Activated CD4-positive, alpha-beta T cell treated with anti-CD3 and anti-CD28 coated beads, Interleukin-2, amount 10 ng/mL, durations not matched to agents 7 days and 5 days (primary cell): ENCODE measurements at places on chromosomes 16 and 17. TPM values are rescaled to one million over a fixed set of nuclear protein-coding genes. Genes with fewer than 3 reads are reported as not detected.

Gene NECAB2
- total RNA-seq = not detected

Gene ASPHD1
- total RNA-seq = not detected

DNA sequence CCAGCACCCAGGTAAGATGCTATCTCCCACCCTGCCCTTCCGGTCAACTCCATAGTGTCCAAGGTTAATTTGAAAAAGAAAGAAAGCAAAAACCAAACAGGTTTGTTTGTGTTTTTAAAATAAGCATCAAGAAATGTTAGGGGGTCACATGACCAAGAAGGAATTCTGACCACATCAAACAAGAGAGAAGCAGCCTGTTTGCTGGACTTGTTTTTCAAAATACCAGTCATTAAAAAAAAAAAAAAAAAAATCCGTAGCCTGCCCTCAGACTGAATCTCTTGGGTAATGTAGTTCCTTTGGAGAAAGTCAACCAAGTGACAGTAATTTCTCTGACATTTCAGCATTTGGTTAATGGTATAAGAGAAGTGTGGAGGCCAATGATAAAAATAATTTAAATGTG lies 38.4 kb downstream of the HNF1B start:
- no peak for DNase-seq
- H3K27ac ChIP-seq = no peak overlapping the region
- peaks cover 52% of the 10 kb centered on the region for H3K27me3 ChIP-seq

DNA sequence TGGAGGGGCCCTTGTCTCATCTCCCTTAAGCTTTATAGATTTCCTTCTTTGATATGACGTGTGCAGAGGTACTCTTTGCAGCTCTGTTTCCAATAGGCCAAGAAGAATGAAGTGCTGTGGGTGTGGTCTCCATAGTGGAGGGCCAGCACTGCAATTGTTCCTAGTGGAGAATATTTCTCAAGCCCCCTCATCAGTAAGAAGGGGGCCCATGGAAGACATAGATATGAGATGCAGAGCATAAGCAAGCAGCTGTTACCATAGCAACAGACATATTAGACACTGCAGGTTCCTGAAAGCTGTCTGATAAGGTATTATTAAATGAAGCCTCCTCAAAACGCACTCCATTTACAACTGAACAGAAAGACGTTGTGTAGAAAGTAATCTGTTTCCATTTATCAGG lies 240.7 kb downstream of the ZFHX3 start:
- no peak overlapping the region for H3K4me3 ChIP-seq
- H3K36me3 ChIP-seq = no peaks in the 10 kb centered on the region
- H3K27me3 ChIP-seq = no peaks in the 10 kb centered on the region
- H3K27ac ChIP-seq = no peak overlapping the region

DNA sequence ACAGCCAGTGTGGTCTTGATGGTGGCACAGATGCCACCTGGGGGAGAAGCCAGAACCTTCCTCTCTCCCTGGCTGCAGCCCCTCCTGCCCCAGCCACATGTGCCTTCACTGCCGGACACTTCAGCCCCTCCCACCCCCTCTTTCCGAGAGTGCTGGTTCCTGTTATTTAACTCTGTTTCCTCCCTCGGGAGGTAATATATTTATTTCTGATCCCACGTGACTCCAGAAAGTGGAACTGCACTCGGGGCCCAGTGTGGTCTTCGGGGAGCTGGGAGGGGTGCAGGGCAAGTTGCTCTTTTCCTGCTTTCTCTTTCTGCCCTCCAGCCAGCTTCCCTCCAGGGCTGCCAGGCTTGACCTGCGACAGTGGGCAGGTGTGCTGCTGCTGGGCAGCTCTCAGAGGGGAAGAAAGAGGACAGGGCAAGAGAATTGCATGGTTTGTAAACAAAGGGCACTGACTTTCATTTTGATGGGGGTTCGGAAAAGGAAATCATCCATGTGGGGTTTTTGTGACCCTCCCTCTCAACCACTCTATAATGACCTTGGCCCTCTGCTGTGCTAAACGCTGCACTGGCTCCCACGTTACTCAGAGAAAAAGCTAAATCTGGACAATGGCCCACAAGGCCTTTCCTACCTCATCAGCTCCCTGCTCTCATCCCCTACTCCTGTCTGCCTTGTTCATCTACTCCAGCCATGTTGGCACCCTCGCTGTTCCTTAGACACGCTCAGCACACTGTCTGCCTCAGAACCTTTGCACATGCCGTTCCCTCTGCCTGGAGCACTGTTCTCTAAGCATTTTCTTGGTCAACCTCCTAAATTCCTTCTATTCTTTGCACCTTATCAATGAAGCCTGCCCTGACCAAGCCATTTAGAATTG lies 8.2 kb upstream of the CIITA start:
- H3K27me3 ChIP-seq = peaks cover 20% of the 10 kb centered on the region
- peaks cover 2% of the 10 kb centered on the region for H3K36me3 ChIP-seq
- DNase-seq = no peak
- peak overlapping the region; percentile 75 for H3K27ac ChIP-seq

DNA sequence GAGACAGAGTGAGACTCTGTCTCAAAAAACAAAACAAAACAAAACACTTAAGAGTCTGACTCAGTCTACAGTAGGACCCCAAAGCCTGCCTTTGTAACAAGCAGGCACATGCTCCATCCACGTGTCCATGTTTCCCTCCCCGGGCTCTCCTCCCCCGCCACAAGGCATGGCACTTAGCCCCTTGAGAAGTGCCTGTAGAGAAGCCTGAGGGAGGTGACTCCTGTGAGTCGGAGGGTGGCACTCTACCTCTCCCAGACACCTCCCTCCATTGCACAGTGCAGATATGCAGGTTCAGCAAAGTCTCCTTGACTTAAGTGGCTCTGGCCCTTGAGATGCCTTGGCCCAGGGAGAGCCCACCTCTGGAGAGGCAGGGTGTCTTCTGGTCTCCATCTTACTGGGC lies 6.8 kb downstream of the FHOD1 start:
- H3K4me1 ChIP-seq = peaks cover 42% of the 10 kb centered on the region
- H3K27me3 ChIP-seq = no peaks in the 10 kb centered on the region
- no peak overlapping the region for H3K27ac ChIP-seq
- peaks cover 20% of the 10 kb centered on the region for H3K36me3 ChIP-seq

DNA sequence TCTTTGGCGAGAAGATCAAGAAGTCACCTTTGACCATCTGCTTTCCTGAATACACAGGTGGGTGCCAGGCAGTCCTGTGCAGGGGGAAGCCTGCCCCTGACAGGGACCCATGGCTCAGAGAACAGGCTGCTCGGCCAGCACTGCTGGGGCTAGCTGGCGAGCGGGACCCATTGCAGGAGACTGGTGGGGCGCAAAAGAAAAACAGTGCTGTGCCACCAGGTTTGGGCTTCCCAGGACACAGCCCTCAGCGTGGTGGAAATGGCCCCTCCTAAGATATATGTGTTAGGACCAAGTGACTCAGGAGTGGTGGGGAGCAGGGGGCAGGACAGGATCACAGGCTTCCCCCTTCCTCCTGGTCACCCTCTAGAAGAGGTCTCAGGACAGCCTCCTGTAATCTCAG lies 73.9 kb downstream of the AMFR start:
- no peaks in the 10 kb centered on the region for H3K27me3 ChIP-seq
- DNase-seq = no peak
- no peak overlapping the region for H3K4me3 ChIP-seq
- H3K36me3 ChIP-seq = no peaks in the 10 kb centered on the region
- peaks cover 13% of the 10 kb centered on the region for H3K4me1 ChIP-seq

GRCh38 chr17:45451131-45451530 lies 18.5 kb upstream of the ARHGAP27 start:
- H3K27ac ChIP-seq = no peak overlapping the region
- no peak for DNase-seq
- no peaks in the 10 kb centered on the region for H3K27me3 ChIP-seq

DNA sequence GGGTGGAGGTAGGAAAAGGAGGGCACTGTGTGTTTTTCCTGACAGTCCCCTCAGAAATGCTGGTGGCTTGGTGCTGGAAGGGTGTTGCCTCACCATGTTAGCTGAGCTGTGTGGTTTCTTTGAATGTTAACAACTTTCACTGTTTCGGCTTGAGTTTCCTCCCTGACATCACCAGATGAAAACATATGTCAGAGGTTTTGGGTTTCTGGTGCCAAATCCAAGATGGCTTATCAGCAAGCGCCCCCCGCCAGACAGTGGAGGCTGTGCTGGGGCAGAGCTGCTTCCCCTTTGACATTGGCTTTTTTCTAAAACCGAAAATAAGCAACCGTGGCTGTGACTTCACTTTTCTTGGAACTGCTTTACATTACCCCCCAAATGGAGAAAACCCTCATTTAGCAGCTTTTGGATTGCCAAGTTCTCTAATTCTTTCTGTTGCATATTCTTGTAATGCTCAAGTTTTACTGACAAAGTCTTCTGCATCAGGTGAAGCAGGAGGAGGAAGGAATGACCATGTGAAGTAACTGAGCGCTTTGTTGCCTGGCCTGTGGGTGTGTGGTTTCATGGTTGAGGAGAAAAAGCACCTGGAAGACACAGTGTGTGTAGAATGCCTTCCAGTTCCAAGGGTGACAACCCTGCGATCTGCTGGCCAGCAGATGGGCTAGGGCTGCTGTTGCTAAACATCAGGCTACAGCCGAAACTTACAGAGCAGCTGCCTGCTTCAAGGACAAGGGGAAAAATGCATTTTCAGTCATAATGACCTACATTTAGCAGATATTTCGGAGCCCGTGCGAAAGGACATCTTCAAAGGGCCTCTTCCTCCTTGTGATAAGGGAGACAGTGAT lies 9.7 kb downstream of the RMI2 start:
- DNase-seq = peak; percentile 90
- H3K27me3 ChIP-seq = no peaks in the 10 kb centered on the region
- peaks cover 51% of the 10 kb centered on the region for H3K36me3 ChIP-seq
- H3K4me1 ChIP-seq = peaks cover 91% of the 10 kb centered on the region
- H3K4me3 ChIP-seq = peak overlapping the region; percentile 69
- H3K27ac ChIP-seq = peak overlapping the region; percentile 95

DNA sequence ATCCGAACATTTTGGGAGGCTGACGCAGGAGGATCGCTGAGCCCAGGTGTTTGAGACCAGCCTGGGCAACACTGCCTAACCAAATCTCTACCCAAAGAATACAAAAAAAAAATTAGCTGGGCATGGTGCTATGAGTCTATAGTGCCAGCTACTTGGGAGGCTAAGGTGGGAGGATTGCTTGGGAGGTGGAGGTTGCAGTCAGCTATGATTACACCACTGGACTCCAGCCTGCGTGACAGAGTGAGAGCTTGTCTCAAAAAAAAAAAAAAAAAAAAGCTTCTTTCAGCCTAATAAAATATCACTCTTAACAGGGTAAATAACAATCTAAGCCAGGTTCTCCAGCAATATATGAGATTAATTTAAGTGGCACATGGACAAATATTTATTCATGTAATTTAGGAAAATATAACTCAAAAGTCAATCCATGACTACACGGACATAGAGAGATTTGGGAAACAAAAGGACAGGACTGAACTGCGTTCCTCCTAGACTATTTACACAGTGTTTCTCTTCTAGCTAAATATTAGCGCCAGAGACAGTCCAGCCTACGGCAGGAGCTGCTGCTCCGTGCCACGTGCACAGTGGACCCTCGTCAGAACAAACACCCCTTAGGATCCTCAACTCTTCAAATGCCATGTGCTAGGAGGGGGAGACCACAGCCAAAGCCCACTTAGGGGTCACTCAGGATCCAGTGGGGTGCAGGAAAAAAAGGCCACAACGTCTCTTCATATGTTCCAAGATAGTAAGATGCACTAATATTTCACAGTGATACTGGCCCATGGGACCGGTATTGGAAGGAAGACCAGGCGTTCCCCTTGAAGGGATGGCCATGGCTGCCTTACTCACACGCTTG lies 8.7 kb downstream of the USP36 start:
- no peaks in the 10 kb centered on the region for H3K27me3 ChIP-seq
- no peak overlapping the region for H3K4me3 ChIP-seq
- H3K27ac ChIP-seq = no peak overlapping the region
- H3K4me1 ChIP-seq = peaks cover 11% of the 10 kb centered on the region
- DNase-seq = no peak

- no peak overlapping the region for H3K4me3 ChIP-seq
- no peak overlapping the region for H3K27ac ChIP-seq
- peaks cover 4% of the 10 kb centered on the region for H3K36me3 ChIP-seq
- no peaks in the 10 kb centered on the region for H3K4me1 ChIP-seq
These were observed 5.2 kb upstream of the KRT25 start for GRCh38 chr17:40760105-40761016.

DNA sequence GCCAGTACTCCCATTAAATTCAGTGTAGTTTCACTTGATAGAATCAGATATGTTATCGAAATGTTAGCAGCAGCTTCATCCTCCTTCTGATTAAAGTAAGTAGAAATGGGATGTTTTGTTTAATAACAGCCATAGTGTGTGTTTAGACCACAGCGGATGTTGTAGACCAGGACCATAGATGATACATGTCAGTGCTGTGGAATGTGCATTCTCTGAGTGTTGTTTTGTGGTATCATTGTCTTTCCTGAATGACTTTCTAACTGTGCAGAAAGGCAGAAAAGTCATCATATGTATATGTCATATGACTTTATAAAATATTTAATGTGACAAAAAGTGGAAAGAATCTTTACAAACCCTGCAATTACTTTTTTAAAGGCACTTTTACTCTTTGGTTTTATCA lies 55.6 kb downstream of the CYLD start:
- no peak overlapping the region for H3K4me3 ChIP-seq
- peaks cover 3% of the 10 kb centered on the region for H3K4me1 ChIP-seq
- peaks cover 62% of the 10 kb centered on the region for H3K36me3 ChIP-seq
- no peak for DNase-seq
- no peak overlapping the region for H3K27ac ChIP-seq

DNA sequence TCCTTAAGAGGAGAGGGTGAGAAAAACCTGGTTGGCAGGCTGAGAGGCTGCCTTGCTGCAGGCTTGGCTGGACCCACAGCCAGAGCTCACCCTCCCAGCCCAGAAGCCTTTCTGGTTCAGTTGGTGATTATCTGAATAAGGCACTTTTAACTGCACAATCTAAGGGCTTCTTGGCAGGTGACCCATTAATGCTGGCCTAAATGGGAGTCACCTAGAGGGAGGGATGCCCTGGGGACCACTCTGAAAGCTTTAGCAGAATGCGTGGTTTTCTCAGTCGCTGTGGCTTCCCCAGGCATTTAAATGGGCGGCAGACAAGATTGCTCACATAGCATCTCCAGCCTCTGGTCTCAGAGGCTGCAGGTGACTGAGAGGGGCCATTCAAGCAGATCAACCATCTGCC lies 33.2 kb upstream of the SHISA9 start:
- H3K27me3 ChIP-seq = no peaks in the 10 kb centered on the region
- H3K27ac ChIP-seq = no peak overlapping the region
- H3K36me3 ChIP-seq = no peaks in the 10 kb centered on the region
- H3K4me1 ChIP-seq = no peaks in the 10 kb centered on the region
- H3K4me3 ChIP-seq = no peak overlapping the region

GRCh38 chr16:1293921-1294656 lies 15.3 kb upstream of the UBE2I start:
- peaks cover 33% of the 10 kb centered on the region for H3K27me3 ChIP-seq
- no peak overlapping the region for H3K27ac ChIP-seq
- DNase-seq = no peak
- H3K4me1 ChIP-seq = peaks cover 6% of the 10 kb centered on the region

- H3K4me1 ChIP-seq = peaks cover 2% of the 10 kb centered on the region
- no peak for DNase-seq
- H3K27ac ChIP-seq = no peak overlapping the region
- H3K27me3 ChIP-seq = no peaks in the 10 kb centered on the region
These were observed 187.5 kb upstream of the ZNF469 start for GRCh38 chr16:88195269-88195705.
